ENCODE measurements at places on chromosomes 3 and 15.

DNA sequence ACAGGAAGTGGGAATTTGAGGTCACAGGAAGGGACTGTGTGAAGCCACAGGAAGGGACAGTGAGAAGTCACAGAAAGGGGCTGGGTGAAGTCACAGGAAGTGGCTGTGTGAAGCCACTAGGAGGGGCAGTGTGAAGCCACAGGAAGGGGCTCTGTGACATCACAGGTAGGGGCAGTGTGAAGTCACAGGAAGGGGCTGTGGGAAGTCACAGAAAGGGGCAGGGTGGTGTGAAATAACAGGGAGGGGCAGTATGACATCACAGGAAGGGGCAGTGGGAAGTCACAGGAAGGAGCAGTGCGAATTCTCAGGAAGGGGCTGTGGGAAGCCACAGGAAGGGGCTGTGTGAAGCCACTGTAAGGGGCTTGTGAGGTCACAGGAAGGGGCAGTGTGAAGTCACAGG, 35.8 kb downstream of the GASK1A start:
- DNase-seq = no peak

GRCh38 chr3:5767304-5767703, 579.8 kb downstream of the EDEM1 start:
- DNase-seq = no peak

DNA sequence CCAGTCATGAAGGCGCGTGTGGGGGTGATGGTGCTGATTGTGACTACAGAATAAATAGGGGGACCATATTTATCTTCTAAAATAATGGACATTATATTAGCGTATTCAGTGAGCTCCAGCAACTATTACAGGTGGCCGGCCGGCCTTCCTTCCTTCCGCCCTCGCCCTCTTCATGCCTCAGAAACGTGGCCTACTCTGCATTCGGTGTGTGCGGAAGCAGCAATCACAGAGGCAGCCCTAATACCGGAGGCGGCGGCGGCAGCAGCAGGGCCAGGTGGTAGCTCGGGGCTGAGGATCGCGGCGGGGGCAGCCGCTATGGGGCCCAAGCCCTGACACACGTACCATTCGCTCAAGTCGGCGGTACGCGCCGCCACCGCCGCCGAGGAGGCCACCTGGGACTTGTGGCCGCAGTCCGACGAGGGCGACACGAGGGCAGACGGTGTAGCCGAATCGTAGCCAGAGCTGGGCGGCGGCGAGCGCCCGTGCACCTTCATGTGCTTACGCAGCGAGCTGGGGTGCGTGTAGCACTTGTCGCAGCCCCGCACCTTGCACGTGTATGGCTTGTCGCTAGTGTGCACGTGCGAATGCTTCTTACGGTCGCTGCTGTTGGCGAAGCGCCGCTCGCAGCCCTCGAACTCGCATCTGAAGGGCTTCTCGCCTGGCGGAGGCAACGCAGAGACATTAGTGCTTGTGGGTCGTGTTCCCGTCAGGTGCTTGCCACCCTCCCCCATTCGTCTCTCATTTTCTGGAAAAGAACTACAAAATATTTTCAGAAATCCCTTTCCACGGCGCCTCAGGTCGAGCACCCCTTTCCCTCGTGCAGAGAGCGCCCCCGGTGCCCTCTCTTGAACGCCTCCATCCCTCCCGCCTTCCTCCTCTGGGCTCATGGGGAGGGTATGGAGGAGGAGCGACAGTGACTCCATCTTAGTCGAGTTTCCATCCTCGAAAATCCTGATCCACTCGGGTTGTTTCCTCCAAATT, 15.5 kb downstream of the ZIC4 start:
- DNase-seq = no peak

GRCh38 chr3:193983846-193984818, 151.8 kb upstream of the HES1 start:
- DNase-seq = no peak

DNA sequence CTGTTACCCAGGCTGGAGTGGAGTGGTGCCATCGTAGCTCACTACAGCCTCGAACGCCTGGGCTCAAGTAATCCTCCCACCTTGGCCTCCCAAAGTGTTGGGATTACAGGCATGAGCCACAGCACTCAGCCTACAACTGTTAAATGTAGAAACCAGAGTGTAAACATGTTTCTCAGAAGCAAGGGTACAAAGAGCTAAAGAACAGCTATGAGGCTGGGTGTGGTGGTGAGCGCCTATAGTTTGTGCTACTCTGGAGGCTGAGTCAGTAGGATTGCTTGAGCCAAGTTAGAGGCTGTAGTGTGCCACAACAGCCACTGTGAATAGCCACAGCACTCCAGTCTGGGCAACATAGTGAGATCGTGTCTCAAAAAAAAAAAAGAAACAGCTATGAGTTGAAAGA, 4.8 kb upstream of the MINDY2 start:
- no peak for DNase-seq

DNA sequence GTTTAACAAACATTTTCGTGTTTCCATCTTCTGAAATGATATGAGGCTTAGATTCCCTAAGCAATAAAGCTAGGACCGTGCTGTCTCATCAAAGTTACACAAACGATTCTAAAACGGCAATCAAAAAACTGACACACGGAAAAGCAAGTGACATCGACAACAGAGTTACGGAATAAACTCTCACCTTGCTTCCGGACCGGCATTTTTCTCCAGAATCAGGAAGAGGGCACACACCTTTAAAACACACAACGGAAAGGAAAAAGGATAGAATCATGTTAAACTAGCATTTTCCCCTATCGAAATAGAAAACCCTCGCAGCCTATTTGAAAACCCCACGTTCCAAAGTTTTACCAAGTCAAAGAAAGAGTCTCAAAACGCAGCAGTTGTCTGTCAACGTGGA, 1.4 kb downstream of the DLG1 start:
- peak; percentile 20 for DNase-seq

DNA sequence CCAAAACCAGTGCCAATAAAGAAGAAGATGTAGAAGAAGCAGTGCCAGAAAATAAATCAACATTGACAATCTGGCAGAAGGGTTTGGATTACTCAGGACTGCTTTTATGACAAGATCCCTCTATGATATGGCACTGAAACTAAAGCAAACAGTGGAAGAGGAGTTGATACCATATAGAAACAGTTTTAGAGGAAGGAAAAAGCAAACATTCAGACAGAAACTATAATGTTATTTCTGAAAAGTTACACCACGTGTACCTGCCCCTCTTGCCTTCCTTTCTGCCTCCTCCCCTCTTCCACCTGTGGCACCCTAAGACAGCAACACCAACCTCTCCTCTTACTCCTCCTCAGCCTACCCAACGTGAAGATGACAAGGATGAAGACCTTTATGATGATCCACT, 63.0 kb downstream of the SFMBT1 start:
- DNase-seq = peak; percentile 31

DNA sequence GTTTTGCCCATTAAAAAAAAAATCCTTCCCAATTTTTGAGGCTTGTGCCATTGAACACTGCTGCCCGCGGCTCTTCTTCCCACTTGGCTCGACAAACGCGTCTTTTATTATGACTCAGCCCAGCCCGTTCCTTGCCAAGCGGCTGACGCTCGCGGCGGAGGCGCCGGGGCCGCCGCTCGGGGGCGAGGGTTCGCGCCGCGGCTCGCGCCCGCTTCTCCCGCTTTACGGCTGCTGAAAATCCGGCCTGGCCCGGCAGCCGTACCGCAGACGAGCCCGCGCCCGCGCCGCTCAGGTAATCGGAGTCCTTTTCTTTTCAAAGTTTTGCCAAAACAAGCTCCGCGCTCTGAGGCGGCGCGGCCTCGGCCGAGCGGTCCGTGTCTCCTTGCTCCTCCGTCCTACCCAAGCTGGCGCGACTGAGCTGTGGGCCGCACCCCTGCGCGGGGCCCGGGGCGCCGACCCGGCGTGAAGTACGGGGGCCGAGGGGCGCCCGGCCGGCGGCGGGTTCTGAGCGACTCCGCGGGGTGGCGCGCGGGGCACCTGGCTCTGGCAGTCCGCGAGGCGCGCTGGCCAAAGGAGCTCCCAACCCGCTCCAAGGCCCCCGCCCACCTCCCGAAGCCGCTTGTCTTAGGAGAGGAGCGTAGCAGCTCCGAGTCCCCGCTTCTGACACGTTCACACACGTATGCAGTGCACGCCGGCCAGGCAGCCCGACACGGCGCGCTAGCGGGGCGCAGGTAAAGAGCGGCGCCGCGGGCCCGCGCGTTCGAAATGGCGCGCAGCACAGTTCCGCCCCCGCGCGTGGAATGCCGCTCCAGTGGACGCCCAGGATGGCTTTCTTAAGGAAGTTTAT, 418.2 kb upstream of the NAALADL2 start:
- DNase-seq = peak; percentile 82

DNA sequence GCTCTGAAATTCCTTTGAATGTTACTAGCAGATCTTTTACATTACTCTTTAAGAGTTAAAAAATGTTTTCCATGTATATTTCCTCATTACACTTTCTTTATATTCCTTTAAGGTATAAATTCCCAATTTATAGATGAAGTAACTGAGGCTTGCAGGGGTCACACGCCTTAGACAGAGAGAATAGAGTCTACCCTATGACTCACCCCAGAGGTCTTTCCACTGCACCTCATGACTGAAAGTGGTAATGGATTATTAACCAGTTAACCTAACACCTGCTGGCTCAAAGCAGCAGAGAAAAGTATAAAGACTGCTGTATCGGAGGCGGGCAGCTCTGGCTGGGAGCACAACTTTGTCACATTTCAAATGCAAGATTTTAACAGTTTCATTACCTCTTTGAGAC, 37.7 kb downstream of the LDHAL6B start:
- DNase-seq = no peak

- DNase-seq = no peak
These were observed 101.0 kb downstream of the CADPS start for GRCh38 chr3:62774221-62774620.

GRCh38 chr15:40157778-40158447, 3.0 kb upstream of the BUB1B start:
- DNase-seq = no peak

DNA sequence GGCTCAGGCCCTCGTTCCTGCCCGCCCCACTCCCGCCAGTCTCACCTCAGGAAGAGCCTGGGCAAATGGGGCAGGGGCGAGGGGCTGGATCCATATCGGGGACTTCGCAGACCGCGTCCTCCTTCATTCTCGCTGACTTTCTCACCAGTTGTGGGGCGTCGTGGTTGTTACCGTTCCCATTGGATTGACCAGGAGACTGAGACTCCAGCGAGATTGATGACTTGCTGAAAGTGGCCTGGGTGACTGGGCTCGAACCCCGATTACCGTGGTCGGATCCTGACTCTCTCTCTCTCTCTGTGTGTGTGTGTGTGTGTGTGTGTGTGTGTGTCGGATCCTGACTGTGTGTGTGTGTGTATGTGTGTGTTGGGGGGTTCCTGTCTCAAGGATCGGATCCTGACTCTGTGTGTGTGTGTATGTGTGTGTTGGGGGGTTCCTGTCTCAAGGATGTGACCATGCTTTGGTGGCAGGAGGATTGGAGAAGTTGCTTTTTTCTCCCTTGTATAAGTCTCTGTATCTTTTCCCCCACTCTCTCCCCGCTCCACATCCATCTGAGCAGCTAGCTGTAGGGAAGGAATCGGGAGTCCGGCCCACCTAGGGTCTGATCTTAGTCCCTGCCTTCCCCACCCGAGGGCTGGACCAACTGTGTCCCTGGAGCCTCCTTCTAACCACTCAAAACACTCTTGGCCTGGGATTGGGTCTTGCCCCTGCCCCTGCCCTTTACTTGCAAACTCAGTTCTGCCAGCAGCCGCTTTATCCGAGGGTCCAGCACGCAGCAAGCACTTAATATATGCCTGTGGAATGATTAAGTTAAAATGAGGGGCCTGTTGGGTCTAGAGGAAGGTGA, 603 bp downstream of the PLEKHO2 start:
- peak; percentile 36 for DNase-seq

DNA sequence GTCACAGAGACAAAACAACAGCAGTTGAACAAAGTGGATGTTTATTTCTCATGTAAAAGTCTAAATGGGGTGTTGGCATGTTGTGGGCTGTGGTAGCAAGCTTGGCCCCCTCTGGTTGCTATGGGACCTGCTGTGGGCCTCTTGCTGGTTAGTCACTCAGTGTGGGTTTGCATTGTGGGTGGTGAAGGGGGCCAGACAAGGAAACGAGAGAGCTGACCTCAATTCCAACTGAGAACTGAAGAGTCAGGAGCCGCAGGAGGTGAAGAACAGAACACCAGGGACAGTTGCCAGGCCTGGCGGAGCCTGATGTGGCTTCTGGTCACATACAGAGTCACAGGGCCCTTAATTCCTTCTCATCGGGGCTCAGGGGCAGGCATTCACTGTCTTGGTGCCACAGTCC, 1.9 kb upstream of the ADPGK start:
- DNase-seq = peak; percentile 78

DNA sequence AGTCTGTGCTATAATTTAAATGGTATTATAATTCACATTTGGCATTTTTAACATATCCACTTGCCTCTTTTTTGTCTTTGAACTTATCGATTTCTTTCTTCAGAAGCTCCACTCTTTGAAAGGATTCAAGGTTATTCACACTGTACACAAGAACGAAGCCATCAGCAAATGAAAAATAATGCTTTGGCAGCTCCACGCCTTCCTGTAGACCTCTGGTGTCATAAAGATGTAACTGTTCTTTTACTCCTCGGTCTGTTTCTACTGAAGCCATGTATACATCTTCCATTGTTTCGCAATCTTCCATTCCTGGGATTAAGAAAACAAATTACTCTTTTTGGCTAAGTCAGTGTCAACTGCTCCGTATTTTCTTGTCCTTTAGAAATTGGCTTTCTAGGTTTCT, 16.0 kb downstream of the NKIRAS1 start:
- DNase-seq = no peak

- DNase-seq = no peak
These were observed 27.5 kb downstream of the PLA2G4D start for GRCh38 chr15:42066764-42067415.

DNA sequence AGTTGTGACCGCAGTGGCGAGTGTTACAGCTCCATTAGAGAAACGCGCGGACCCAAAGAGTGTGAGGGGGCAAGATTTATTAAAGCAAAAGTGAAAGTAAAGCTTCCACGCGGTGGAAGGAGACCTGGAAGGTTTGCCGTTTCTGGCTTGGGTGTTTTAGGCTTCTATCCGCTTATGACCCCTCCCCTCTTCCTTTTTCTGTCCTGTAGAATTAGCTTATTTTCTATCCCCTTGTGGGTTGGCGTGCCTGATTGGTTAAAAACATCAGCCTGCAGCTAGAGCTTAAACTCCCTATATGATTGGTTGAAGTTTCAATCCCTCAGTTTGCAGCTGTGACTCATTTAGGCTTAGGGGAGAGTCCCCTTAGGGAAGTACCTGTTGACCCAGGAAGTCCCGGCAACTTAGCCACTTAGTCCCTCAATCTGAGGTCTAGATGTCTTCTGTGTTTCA, 39.6 kb downstream of the C3orf38 start:
- peak; percentile 23 for DNase-seq

DNA sequence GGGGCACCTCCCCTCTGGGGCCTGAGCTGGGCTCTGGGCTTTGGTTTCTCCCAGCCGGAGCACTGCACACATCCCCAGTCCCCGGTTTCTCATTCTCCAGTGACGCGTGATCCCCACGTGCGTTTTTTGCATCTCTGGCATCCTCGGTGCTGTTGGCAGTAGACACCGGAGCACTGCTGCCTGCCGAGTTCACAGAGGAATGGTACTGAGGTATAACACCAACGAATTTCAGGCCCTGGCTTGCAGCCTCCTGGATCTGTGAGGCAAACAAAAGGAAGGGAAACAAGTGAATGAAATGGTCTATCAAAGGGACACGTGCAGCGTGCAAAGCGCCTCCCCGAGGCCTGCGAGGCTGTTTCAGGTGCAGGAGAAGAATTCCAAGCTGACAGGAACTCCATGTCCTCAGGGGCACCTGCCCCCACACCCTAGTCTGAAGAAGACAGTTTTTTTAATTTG, 112.9 kb downstream of the OXNAD1 start:
- peak; percentile 29 for DNase-seq
